ENCODE measurements at places on chromosomes 7 and 10. TPM values are rescaled to one million over a fixed set of nuclear protein-coding genes. Genes with fewer than 3 reads are reported as not detected.

DNA sequence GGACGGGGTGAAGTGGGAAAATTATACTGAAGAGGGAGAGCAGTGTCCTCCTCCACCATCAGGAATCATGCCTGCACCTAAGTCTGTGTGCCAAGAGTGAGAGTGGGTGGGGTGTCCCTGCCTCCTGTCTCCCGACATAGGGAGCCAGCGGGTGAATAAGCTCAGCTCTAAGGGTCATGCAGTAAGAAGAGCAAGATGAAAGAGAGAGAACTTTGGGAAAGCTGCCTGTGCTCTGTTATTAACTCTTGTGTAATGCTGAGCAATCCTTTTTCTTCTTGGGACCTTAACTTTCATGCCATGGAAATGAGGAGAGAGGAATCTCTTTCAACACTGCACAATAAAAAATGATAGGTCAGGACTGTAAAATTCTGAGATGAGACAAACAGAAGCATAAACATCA lies 7.9 kb upstream of the TCAF1 start:
- DNase-seq, result no peak

GBX1 gene
- 0.41 TPM for total RNA-seq

CLCN1 gene
- total RNA-seq, result not detected

- peak; percentile 93 for DNase-seq
Observed at GRCh38 chr7:100803398-100804161, 23.7 kb downstream of the EPHB4 start.

CTNNA3 gene
- total RNA-seq, result 6.9 TPM

DNA sequence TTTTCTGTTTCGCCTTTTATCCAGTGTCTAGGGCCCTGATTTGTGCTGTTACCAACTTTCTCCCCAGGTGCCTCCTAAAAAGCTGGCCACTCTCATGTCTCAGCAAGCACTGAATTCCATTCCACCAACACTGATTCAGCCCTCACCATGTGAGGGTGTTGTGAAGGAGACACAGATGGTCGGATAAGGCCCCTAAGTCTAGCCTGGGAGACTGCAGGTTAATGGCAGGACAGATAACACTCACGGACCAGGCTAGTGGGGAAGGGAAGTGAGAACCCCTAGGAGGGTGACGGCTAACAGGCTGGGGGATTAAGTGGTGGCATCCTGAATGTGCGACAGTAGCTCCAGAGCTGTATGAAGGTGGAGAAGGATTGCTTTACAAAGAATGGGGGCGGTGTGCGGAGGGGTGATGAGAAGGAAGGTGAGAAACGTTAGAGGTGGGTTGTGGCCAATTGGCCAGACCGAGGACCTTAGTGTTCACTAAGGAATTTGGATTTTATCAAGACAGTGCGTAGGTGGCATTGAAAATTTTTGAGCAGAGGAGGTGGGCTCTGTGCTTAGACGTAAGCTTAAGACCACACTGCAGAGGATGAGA lies 3.8 kb upstream of the DUSP5 start:
- DNase-seq, result no peak
